ENCODE measurements at places on chromosomes 7 and 10.

DNA sequence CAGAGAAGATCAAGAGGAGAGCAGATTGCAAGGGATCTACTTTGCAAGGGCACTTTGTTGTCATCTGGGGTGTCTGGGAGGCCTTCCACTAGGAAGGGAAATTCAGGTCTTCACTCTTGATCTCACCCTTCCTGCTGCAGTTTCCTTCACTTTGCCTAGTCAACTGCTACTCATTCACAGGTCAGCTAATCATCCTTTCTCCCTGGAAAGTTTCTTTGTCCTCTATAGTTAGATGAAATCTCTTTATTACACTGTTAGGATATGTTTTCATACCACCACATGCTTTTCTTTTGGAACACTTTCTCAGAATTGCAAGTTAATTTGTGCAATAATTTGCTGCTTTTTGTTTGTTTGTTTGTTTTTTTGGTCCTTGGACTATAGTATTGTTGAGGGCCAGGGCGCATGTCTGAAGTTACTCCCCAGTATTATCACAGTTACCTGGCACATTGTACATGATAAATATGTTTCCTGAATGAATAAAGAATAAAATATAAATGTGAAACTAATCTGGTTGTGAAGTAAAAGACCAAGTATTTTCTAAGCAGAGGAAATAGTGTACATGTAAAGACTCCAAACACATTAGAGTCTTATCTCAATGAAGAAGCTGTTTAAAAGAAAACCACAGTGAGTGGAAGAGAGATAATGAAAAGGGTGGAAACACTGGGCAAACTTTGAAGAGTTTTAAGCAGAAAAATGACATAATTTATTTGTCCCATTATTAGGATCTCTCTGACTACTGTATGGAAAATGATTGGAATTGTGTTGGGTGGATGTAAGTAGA is 139.9 kb upstream of the DGKB start:
- DNase-seq = no peak

DNA sequence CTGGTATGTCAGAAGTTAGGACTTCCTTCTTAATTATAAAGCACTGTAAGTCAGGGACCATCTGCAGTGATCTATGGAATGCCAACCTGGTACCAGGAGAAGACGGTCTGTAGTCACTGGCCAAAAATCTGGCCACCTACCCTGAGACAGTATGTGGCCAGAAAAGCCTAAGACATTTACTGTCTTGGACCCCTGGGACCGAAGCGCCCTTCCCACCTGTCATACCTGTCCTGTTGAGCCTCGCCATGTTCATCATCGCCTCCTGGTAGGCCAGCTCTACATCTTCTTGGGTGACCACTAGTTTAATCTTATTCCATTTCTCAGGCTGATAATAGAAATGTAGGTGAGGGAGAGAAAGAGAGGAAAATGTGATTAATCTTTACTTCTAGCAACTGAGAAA is 20.0 kb downstream of the SEPHS1 start:
- no peak for DNase-seq

- DNase-seq = no peak
Measured at GRCh38 chr10:31381766-31382316, 62.8 kb downstream of the ZEB1 start.

DNA sequence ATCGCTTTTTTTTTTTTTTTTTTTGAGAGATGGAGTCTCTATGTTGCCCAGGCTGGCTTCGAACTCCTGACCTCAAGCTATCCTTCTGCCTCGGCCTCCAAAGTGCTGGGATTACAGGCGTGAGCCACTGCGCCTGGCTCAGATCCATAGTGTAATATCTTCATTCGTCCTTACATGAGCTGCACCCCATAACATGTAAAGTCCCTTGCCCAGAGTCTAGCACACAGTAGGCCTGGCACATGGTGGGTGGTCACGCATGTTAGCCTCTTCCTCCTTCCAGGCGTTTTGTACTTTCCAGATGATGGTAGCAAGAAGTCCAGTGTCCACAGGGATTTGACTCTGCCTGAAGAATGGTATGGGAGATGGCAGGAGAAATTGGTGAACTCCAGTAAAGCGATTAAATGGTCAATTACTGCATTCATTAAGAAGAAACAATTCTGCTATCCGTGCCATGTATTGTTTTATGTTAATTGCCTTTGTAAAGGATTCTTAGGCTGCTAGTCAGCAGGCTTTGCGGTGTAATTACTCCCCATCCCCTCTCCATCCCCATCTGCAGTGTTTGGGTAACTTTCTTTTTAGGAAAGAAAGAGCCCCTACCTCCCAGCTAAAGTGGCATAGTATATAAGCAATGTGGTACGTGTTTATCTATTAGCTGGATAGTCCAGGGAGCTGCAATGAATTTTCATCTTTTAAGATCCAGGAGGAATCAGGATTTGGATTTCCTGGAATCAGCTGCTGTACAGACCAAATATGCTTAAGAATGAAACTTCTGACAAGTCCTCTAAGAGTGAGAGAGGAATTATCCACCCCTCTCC is 1.2 kb downstream of the TPST1 start:
- DNase-seq = no peak

GRCh38 chr10:131902211-131902610 is 1.4 kb downstream of the PPP2R2D start:
- no peak for DNase-seq

DNA sequence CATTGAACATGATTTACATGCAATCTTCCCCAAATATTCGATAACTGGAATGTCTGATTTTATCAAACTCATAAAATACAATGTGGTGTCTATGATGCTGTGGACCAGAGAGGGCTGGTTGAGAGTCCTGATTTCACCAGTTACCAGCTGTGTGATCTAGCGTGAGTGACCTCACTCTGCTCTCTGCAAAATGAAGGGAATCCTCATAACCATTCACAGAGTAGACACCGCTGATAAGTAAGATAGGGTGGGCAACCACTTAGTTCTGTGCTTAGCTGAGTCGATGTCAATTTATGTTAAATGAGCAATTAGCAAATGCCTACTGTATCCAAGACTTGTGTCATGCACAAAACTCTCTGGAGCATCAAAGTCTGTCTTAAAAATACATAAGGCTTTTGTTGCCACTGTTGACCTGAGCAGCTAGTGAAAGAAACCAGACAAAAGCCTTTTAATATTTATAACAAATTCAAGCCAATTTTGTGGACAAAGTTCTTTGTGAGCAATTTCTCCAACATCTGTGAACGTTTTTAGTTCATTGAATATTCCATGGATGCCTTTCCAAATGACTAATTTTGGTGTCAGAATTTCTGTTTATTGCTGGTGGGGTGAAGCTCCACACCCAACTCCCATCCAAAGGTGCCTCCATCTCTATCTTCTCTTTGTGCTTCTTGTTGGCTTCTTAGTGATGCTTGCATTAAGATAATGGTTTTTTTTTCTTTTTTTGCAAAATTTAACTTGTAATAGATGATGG is 314.2 kb downstream of the ADRA2A start:
- DNase-seq = no peak

DNA sequence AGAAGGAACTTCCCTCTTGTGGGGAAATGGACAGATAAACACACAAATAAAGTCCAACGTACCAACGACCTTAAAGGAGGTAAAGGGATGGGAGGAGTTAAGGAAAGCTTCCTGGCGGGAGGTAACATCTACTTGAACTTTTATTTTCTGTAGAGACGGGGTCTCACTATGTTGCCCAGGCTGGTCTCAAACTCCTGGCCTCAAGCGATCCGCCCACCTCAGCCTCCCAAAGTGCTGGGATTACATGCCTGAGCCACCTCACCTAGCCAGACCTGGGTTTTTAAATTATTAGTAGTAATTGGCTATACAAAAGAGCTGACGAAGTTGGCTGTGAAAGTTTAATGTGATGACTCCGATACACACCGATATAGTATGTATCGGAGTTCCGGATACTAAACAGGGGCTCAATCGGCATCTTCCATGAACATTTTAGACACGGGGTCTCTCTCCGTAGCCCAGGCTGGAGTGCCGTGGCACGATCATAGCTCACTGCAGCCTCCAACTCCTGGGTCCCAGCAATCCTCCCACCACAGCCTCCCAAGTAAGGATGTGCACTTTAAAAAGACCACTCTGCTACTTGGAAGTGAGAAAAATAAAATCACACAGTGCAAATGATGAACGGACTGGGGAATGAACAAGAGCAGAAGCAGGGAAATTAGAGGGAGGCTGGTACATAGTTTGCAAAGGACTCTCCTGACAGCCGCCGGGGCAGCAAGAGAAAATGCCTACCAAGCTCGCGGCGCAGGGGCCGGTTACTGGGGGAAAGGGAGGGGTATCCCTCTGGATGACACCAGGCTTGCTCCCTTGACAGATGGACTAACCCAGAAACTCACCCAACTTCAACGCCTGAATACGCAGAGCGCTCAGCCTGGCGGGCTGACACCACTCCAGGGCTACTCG is 1.0 kb downstream of the BCL7B start:
- no peak for DNase-seq

DNA sequence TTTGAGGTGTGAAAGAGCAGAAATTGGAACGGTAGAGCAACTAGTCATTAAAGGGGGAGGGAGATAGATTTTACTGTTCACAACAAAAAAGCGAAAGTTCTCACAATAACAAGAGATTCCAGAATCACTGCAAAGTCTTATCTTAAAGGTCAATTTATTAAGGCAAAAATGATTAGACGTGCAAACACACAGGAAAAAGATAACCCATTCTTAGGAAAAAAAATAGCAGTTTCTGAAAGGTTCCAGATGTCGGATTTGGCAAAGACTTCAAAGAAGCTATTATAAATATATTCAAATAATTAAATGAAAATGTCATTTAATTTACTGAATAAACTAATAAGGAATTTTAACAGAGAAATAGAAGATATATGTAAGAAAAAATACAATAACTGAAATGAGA is 70.8 kb upstream of the GNAI1 start:
- no peak for DNase-seq

- no peak for DNase-seq
Measured at GRCh38 chr10:93071674-93072224, 1.9 kb upstream of the CYP26A1 start.

DNA sequence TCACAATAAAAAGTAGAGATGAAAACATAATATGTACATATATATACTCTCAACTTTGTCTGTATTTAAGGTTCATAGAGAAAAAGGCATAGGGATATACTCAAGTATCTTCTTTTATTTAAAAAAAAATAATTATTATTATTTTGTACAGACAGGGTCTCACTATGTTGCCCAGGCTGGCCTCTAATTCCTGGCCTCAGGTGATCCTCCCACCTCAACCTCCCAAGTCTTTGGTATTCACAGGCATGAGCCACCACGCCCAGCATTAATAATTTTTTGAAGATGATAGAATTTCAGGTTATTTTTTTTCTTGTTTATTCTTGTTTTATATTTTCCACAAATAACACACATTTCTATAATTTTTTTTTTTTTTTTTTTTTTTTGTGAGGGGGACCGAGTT is 113.8 kb downstream of the PLXNA4 start:
- no peak for DNase-seq

GRCh38 chr10:96053985-96054384 is 10.6 kb downstream of the CCNJ start:
- DNase-seq = no peak

GRCh38 chr10:62050346-62050892 is 148.9 kb downstream of the ARID5B start:
- DNase-seq = no peak

GRCh38 chr7:17787257-17787656 is 153.0 kb downstream of the SNX13 start:
- DNase-seq = no peak

- DNase-seq = no peak
Measured at GRCh38 chr10:19111501-19112267, 63.1 kb downstream of the MALRD1 start.

DNA sequence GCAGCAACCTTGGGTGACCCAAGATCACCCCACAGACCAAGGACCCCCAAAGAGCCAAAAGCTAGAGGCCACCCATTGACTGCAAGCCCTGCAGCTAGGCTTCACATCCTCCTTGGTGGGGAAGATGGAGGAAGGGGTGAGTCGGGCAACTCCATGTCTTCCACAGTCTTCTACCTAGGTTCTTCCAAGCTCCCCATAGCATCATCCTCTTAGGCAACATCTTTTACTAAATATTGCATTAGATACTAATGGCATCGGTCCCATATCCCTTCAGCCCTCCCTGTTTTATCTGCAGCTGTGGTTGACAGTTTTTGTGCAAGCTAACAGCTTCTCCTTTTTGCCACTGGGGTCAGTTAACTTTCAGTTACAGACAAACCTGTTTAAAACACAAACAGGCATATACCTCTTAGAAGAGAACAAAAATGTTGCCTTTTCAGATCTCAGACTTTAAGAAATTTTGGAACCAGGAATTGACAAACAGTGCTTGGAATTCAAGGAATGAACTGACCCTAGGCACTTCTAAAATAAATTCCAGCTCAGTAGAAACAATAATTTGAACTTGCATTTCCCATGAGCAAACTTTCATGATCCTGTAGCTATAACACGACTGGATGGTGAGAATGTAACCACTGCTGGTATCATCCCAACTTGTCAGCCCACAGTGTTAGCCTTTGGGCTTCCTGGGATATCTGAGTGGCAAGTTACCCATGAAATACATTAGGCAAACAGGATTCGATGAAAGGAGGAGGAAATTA is 33.9 kb upstream of the MSMB start:
- no peak for DNase-seq

DNA sequence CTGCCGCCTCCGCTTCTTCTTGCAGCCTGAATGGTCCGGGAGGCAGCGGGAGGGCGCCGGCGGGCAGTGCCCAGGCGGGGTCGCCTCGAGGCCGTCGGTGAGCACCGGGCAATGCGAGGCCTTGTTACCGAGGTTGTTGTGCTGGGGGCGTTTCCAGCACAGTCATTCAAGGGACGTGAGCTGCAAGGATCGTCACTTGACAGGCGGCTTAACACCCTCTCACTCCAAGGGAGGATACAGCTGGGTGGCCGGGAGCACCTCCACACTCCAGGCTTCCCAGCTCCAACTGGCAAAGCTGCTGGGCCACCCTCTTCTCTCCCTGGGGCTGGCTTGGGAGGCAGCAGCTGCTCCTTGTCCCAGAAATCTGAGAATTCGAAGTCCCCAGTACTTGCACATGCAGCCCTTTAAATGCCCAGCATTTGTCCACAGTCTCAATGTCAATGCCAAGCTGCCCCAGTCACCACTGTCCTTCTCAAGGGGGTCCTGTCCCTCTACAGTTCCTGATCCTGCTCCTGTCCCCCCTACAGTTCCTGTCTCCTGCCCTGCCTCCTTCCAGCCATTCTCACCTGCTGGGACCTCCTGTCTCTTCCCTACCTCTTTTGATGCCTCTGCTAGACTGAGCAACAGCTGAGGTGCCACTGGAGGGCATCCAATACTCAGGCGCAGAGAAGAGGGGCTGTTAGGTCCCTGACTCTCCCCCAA is 4.4 kb upstream of the HOXA11 start:
- DNase-seq = no peak

- no peak for DNase-seq
Measured at GRCh38 chr7:69645683-69646082, 47.4 kb downstream of the AUTS2 start.

- DNase-seq = no peak
Measured at GRCh38 chr7:756231-756927, 29.3 kb upstream of the PRKAR1B start.

DNA sequence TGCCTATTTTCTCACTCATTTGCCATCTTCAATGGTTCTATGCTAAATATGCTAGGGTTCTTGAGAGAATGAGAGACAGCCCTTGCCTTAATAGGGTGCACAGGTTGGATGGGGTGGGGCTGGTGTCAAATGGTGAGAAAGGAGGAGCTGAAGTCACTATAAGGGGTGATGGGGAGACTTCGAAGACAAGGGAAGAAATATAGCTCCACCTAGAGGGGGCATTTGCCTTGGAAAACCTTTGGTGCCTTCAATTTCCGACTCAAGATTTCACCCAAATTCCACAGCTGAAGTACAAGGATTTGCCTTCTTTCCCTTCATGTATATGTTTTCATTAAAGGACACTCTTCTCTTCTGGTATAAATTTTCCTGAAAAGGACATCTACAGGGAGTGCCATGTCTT is 5.6 kb downstream of the PTN start:
- no peak for DNase-seq

- no peak for DNase-seq
Measured at GRCh38 chr7:128737867-128738385, 1.2 kb upstream of the CALU start.
